Activated T-cell treated with anti-CD3 and anti-CD28 coated beads, Interleukin-2, amount 50 U/mL, for 48 hours (primary cell): ENCODE measurements at places on chromosomes 1 and 21.
A peak's percentile ranks its signal among the peaks of the same experiment; 100 is the strongest.

DNA sequence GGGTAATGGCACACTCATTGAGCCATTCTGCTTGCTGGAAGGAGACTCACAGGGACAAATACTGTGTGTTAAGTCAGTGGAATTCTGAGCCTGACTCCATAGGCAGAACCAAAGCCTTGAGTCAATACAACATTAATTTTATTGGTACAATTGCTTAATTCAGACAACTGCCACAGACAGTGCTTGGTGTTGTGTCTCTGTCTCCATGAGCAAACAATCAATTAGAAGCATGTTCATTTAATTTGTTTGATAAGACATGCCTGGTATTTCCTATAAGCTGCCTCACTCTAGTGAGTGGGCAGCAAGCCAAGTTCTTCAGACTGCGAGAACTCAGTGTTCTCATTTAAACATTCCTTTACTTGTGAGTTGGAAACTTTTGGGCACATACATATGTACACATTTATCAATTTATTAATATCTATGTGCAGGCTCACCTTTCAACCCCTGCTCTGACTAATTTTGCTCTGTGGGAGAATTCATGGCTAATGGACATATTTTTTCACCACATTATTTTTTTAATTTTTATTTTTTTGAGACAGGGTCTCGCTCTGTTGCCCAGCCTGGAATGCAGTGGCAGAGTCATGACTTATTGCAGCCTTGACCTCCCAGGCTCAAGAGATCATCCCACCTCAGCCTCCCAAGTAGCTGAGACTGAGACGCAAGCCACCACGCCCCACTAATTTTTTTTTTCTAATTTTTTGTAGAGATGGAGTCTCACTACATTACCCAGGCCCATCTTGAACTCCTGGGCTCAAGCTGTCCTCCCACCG is 4.5 kb upstream of the SRSF10 start:
- no peak for DNase-seq

- DNase-seq: no peak
Observed at GRCh38 chr1:48266576-48266975, 44.1 kb downstream of the SLC5A9 start.

DNA sequence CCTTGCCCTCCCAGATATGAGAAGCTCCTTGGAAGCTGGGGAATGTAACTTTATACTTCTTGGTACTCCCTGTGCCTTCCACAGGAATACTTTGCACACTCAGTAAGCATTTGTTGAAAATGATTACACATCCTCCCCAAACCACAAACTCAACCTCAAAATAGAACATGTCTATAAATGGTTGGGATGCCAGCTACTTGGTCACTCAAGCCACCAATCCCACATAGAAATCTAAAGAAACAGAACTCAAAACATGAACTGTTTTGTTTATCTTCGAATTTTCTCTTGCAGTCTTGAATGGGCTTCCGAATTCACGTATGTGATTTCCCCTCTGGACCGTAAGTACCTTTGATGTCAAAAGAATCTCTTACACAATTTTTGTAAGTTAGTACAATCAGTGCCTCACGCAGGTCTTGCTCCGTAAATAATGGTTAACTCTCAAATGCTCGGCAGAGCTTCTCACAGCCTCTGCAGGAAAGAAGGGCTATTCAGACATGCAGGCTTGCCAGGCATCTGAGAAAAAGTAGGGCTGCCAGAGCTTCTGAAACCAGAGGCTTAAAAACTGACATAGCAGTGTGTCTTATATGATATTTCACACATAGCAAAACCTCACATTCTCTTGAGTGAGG is 26.9 kb downstream of the SORT1 start:
- no peak for DNase-seq

GRCh38 chr21:29664615-29665014 is 275.2 kb downstream of the GRIK1 start:
- DNase-seq: no peak

DNA sequence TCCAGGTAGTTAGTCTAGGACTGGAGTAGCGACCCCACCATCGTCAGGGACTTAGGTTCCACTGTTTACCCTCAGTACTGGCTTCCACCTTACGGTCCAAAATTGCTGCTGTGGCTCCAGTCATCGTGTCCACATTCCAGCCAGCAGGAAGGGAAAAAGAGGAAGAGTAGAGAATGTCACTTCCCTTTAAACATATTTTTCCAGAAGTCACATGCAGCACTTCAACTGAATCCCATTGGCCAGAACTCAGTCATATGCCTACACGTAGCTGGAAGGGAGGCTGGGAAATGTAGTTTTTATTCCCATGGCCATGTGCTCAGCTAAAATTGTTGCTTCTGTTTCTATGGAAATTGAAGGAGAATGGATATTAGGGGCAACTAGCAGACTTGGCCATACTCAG is 84.1 kb upstream of the SELENON start:
- no peak for DNase-seq

GRCh38 chr1:178796013-178796412 is 71.0 kb downstream of the RALGPS2 start:
- DNase-seq: no peak

DNA sequence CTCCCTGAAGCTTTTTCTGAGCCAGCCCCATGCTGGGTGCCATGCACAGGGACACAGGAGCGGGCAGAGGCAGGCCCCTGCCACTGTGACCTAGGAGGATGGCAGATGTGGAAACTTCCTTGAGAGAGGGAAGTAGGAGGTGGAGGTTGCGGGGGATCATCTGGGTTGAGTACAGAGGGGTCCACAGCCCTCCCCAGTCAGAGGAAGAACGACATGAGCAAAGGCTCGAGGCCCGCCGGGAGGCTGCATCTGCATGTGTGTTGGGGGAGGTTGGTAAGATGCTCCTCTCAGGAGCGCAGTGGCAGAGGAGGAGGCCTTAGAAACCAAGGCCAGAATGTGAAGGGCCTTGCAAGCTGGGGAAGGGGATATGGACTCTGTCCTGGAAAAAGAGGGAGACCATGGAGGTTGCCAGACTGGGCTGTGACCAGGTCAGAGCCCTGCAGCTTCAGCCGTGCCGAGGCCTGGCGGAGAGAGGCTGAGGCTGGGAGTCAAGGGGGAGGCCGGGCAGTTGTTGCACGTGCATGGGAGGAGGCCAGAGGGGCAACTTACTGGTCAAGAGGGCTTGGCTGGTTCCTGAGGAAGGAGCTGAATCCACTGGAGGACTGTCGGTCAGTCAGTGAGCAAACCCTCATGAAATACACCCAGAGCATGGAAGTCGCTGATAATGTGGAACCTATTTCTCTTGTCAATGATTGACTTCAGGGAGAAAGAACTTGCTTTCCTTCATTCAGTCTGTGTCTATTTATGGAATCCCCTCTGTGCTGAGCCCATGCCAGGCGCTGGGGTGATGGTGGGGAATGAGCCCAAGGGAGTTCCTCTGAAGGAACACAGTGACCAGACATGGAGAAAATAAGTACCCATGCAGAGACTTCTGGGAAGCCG is 31.7 kb downstream of the A3GALT2 start:
- no peak for DNase-seq

- no peak for DNase-seq
Observed at GRCh38 chr1:18564676-18565075, 66.0 kb upstream of the PAX7 start.

DNA sequence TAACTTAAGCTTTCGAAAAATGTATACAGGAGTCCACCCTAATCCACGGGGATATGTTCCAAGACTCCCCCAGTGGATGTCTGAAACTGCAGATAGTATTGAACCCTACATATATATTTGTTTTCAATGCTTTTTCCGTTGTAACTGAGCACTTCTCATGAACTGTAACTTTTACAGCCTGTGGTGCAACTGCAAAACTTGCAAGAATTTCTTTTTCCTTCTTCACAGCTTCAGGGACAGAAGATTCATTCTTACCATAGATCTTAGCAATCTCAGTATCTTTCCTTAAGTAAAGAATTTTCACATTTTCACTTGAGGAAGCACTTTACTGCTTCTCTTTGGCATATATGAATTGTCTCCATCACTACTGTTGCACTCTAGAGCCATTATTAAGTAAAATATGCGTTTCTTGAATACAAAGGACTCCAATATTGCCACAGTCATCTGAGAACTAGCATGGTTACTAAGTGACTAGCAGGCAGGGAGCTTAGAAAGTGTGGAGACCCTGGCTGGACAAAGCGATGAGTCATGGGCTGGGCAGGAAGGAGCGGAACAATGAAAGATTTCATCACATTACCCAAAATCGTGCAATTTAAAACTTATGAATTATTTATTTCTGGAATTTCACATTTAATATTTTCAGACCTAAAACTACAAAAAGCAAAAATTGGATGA is 14.1 kb downstream of the DPYD start:
- DNase-seq: no peak

DNA sequence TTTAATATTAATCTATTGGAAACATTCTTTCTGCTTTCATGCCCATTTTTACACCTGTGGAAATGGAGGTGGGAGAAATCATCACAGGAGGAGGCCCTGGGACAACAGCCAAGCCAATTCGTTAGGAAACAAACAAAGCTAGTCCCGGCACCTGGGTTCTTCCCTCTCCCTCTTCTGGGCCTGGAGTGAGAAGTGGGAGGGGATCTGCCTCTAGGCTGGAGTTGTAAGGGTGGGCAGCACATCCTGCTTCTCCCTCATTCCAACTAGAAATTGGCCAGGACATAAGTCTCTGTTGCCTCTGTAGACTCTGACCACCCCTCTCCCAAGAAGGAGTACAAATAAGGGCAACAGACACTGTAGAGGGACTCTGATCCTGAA is 20.2 kb upstream of the ERO1B start:
- no peak for DNase-seq

DNA sequence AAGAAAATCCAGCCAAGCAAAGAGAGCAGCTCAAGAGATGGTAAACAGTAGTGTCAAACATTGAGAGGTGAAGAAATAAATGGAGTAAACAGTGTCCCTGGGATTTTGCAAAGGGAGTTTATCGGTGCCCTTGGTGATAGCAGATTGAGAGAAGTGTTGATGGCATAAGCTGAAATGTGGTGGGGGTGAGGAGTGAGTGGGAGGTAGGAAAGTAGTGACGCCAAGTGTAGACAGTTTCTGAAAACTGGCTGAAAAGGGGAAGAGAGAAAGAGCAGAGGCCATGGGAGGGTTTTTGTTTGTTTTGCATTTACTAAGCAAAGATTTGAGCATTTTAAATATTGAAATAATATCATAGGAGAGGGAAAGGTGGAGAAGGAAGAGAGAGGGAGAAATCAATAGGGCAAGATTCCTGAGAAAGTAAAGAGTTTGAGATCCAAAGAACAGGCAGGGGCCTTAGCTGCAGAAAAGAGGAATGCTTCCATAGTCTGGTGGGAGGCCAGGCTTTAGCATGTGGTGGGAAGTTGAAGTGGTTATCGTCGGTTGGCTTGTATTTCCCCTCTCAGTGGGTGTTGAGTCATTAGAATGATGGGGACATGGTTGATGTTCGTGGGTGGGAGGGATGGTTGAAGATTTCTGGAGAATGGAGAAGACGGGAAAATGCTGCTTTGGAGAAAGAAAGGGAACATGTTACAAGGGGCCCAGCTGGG is 26.8 kb upstream of the RASAL2 start:
- DNase-seq: no peak

DNA sequence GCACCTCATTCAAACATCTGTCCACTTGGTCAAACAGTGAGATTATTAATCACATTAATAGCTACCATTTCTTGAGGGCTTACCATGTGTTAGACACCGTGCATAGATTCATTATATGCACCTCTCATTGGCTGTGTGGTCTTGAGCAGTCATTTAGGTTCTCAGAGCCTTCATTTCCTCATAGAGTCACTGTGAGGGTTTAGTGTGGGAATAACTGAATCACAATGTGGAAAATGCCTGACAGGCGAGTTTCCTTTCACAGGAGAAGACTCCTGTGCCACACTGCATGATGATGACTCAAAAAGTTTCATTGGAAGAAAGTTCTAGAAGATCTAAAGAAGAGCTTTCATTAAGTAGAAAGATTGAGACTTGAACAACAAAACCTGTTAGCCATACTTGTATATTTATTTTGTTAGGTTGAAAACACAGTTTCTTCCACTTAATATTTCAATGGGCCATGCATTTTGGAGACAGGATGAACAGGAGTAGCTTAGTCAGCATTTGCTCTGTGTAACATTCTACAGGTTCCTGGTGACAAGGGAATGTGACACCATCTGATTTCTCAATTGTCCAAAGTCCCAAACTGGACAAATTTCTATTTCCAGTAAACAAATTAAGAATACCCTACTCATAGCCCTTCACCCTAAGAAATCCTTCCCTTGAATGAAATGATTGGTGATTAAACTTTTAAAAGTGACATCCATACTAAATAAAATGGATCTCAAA is 45.7 kb downstream of the FYB2 start:
- no peak for DNase-seq

DNA sequence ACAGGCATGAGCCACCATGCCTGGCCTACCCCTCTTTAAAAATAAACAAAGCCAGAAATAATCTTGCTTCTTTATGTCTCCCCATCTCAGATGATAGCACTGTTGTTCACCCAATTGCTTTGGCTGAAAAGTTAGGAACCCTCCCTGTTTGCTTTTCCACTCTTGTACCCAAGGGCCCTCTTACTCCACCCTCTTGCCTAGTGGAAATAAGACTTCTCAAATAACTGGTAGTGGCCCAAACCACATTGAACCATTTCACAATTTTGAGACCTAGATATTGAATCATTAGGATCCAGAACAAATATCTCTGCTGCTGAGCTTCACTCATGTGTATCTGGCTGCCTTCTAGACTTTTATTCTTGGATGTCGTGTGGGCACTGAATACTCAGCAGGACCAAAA is 37.7 kb downstream of the RNF220 start:
- DNase-seq: no peak

GRCh38 chr1:48794816-48795215 is 18.1 kb upstream of the BEND5 start:
- DNase-seq: no peak

GRCh38 chr1:185487936-185488335 is 170.9 kb upstream of the IVNS1ABP start:
- DNase-seq: no peak

DNA sequence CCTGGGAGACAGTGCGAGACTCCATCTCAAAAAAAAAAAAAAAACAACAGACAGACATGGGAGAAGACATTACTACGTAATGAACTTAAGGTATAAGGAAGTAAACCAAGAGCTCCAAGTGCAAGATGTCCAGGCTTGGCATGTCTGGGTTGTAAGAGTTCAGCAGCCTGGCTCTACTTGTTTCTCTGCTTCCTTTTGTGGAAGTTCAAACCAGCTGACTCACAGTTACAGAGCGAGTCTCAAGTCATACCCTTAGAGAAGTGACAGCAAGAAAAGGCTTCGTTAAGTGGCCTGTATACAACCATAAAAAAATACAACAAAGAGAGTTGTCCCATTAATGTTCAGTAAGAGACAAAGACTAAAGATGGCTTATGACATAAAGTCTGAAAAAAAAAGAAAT is 1.3 kb downstream of the RIT1 start:
- DNase-seq: no peak

DNA sequence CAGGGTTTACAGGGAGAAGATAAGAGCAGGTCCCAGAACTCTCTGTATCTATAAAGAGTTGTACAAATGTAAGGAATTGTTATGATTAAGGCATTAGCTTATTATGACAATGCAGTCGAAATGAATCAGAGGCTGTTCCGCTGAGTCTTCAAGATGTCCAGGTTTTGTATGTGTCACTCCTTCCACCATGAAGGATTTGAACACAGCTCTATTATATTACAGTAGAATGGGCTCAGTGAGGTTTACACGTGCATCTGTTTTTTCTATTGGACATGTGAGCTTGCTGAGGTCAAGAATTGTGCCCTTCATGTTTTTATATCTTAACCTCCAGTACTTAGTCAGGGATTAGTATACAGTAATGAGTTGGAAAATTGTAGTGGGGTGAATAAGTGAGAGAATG is 86.3 kb downstream of the MPZL1 start:
- DNase-seq: no peak

- DNase-seq: peak; percentile 53
Observed at GRCh38 chr1:167057241-167057688, 32.9 kb downstream of the GPA33 start.

GRCh38 chr1:18668046-18668445 is 37.4 kb downstream of the PAX7 start:
- no peak for DNase-seq
